ENCODE measurements at places on chromosomes 5 and 9. TPM values are rescaled to one million over a fixed set of nuclear protein-coding genes. Genes with fewer than 3 reads are reported as not detected.
A peak's percentile ranks its signal among the peaks of the same experiment; 100 is the strongest.

ANKRD18B gene
- not detected for total RNA-seq

GRCh38 chr5:82735160-82735789 is 341.9 kb downstream of the TMEM167A start:
- peak; percentile 79 for DNase-seq

ZNF782 gene
- total RNA-seq: 2.1 TPM

PCDHGB1 gene
- total RNA-seq: 10.9 TPM

FBP1 gene
- not detected for total RNA-seq

SHISAL2B gene
- total RNA-seq: not detected

DNA sequence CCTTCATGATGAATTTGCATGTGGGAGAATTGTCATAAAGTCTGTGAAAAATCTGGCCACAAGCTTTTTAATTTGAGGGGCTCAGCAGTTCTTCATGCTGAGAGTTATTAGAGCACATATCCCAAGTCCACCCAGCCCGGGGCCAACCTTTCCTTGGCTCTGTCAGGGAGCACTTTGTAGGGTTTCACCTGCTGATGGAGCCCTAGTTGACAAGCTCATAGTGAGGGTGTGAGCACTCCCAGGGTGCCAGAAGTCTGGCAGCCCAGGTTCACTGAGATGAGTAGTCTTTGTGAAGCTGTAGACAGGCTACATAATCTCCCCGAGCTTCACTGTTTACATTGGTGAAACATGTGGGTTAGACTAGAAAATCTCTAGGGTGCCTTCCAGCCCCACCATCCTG is 97.2 kb upstream of the NREP start:
- DNase-seq: no peak
